ENCODE measurements at places on chromosomes 5 and 9. TPM values are rescaled to one million over a fixed set of nuclear protein-coding genes. Genes with fewer than 3 reads are reported as not detected.

DNA sequence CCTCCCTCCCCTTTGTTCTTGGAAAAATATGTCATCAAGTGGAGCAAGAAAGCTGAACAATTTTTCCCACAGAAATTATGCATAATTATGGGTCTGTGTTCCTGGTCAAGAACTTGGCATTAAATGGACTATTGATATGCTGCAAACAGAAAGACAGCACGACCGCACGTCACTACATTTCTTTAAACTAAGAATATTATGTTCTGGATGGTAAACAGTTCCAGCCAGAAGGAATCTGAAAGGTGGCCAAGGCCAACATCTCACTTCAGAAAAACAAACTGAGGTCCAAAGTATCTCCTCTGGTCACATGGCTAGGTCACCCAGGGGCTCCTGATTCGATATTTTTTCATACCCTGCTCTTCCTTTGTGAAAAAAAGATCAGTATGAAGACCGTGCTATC lies 173.3 kb upstream of the GAS1 start:
- no peaks in the 10 kb centered on the region for H3K27me3 ChIP-seq
- H3K27ac ChIP-seq: peak overlapping the region; percentile 80
- H3K4me3 ChIP-seq: no peak overlapping the region
- no peaks in the 10 kb centered on the region for H3K4me1 ChIP-seq

DNA sequence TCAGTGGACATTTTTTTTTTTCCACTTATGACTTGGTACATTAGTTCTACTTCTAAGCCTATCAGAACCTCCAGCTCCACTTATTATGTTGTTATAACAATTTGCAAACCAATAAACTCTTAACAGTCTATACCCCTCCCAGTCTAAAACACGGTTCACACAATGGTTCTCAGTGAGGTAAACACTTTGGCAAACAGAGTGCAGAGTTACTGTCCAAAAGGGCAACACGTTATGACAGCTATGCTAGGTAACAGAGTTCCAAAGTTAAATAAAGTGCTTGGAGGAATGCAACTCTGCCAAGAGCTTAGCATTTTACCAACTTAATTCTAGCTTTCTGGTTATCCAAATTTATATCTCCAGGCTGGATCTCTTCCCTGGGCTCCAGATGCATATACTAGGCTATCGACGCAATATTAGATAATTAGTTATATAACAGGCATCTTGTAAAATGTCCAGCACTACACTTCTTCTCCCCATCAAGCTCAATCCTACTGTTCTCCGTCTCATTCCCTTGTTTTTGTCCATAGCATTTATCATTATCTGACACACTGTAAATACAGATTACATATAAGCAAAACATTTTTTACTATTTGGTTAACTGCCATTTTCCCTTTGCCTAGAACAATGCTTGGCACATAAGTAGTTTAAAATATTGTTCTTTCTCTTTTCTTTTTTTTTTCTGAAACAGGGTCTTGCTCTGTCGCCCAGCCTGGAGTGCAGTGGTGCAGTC lies 14.3 kb downstream of the FNBP1 start:
- peak overlapping the region; percentile 80 for H3K27ac ChIP-seq
- H3K4me1 ChIP-seq: peaks cover 90% of the 10 kb centered on the region
- no peak for DNase-seq

GRCh38 chr5:78492224-78492623 lies 131.8 kb downstream of the SCAMP1 start:
- no peak overlapping the region for H3K27ac ChIP-seq
- DNase-seq: no peak
- no peaks in the 10 kb centered on the region for H3K27me3 ChIP-seq
- H3K36me3 ChIP-seq: peaks cover 17% of the 10 kb centered on the region

DNA sequence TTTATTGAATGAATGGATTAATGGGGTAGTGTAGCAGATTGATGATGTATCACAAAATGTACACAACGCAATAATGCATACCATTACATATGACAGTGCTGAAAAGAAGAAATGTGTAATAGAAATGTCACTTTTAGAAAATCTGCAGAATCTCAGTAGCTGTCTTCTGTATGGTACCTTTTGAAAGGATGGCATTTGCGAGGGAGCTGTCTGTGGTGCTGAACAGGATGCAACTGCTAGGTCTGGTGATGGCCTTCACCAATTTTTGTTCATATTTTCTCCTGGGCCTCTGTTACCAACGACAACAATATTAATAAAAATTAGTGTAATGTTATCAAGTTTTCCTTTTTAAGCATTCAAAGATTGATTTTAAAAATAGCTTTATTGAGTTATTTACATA lies 36.2 kb upstream of the OTULIN start:
- no peak overlapping the region for H3K27ac ChIP-seq
- H3K4me3 ChIP-seq: no peak overlapping the region
- H3K27me3 ChIP-seq: no peaks in the 10 kb centered on the region

- no peaks in the 10 kb centered on the region for H3K36me3 ChIP-seq
- no peaks in the 10 kb centered on the region for H3K4me1 ChIP-seq
- DNase-seq: peak; percentile 77
- peak overlapping the region; percentile 89 for H3K27ac ChIP-seq
- H3K4me3 ChIP-seq: peak overlapping the region; percentile 6
These were observed 709 bp downstream of the IQGAP2 start for GRCh38 chr5:76403766-76404222.

DNA sequence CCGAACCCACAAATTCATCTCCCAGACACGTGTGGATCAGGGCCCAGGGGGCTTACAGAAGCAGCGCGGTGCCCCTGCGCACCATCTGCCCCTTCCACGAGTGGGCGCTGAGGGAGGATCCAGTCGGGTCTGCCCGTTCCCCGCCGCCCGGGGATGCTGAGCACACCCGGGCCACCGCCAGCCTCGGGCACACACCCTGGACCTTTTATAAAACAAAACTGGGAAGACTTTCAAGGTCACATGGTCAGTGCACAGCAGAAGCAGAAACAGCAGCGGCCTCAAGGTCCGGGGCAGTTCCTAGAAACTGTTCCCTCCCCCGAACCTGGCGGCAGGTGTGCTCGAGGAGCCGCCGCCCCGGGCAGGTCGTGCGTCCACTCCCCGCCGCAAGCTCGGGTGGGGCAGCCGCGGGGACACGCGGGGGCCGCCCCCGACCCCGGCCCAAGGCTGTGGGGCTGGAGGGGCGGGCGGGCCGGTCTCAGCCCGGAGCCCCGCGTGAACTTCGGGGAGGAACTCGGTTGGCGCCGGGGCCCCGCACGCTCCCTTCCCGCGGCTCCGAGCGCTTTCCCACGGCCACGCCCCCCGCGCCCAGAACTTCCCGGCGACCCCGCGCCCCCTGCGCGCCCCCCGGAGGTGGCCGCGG lies 633 bp upstream of the PPP1R26 start:
- peak overlapping the region; percentile 69 for H3K4me3 ChIP-seq
- H3K36me3 ChIP-seq: no peaks in the 10 kb centered on the region
- H3K27me3 ChIP-seq: no peaks in the 10 kb centered on the region
- H3K27ac ChIP-seq: peak overlapping the region; percentile 90
- H3K4me1 ChIP-seq: peaks cover 9% of the 10 kb centered on the region
- DNase-seq: peak; percentile 75

DNA sequence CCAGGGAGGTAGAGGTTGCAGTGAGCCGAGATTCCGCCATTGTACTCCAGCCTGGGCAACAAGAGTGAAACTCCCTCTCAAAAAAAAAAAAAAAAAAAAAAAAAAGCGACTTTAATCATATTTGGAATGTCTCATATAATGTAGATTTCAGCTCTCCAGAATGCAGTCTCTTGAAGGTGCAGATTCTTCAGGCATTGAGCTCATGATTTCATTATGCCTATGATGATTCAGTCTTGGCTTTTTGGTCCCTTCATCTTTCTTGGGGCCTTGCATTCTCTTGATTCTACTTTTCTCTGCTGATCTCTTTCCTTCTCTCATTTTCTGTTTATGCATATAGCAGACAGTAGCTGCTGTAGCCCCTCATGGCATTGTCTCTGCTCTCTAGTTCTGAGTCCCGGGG lies 22.9 kb downstream of the KDM4C start:
- no peaks in the 10 kb centered on the region for H3K36me3 ChIP-seq
- DNase-seq: no peak
- peak overlapping the region; percentile 2 for H3K27ac ChIP-seq
- H3K4me1 ChIP-seq: peaks cover 32% of the 10 kb centered on the region

DNA sequence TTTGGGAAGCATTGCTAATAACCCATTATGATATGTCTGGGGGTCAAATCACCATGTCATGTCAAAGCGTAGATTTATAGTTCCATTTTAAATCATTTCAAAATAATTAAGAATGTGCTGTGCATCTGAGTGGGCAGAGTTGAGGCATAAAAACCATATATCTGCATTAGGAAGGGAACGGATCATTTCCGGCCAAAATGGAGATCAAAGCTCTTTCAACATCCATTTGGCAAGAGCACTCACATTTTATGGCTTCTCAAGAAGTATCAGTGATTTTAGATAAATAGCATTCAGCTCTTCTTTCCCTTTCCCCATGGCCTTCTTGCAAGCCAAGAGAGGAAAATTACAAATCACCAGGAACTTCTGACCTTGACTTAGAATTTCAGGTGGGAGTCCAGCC lies 89.9 kb downstream of the HSPA4 start:
- H3K36me3 ChIP-seq: no peaks in the 10 kb centered on the region
- H3K27me3 ChIP-seq: no peaks in the 10 kb centered on the region
- H3K4me3 ChIP-seq: no peak overlapping the region
- no peak for DNase-seq

GRCh38 chr9:37187292-37187691 lies 66.9 kb downstream of the ZCCHC7 start:
- no peaks in the 10 kb centered on the region for H3K36me3 ChIP-seq
- H3K27ac ChIP-seq: no peak overlapping the region
- H3K4me3 ChIP-seq: no peak overlapping the region
- peak; percentile 18 for DNase-seq

- H3K27me3 ChIP-seq: no peaks in the 10 kb centered on the region
- H3K36me3 ChIP-seq: no peaks in the 10 kb centered on the region
- no peak overlapping the region for H3K27ac ChIP-seq
- no peak overlapping the region for H3K4me3 ChIP-seq
- no peaks in the 10 kb centered on the region for H3K4me1 ChIP-seq
These were observed 17.7 kb upstream of the NSMF start for GRCh38 chr9:137476856-137477255.

- no peaks in the 10 kb centered on the region for H3K36me3 ChIP-seq
- H3K27ac ChIP-seq: peak overlapping the region; percentile 93
- H3K4me3 ChIP-seq: peak overlapping the region; percentile 49
- no peak for DNase-seq
These were observed 3.0 kb downstream of the GDNF start for GRCh38 chr5:37836592-37837413.

- no peak for DNase-seq
- H3K4me3 ChIP-seq: no peak overlapping the region
- no peaks in the 10 kb centered on the region for H3K27me3 ChIP-seq
- no peaks in the 10 kb centered on the region for H3K36me3 ChIP-seq
- H3K4me1 ChIP-seq: no peaks in the 10 kb centered on the region
These were observed 375.0 kb upstream of the RFX3 start for GRCh38 chr9:3900673-3901318.

DNA sequence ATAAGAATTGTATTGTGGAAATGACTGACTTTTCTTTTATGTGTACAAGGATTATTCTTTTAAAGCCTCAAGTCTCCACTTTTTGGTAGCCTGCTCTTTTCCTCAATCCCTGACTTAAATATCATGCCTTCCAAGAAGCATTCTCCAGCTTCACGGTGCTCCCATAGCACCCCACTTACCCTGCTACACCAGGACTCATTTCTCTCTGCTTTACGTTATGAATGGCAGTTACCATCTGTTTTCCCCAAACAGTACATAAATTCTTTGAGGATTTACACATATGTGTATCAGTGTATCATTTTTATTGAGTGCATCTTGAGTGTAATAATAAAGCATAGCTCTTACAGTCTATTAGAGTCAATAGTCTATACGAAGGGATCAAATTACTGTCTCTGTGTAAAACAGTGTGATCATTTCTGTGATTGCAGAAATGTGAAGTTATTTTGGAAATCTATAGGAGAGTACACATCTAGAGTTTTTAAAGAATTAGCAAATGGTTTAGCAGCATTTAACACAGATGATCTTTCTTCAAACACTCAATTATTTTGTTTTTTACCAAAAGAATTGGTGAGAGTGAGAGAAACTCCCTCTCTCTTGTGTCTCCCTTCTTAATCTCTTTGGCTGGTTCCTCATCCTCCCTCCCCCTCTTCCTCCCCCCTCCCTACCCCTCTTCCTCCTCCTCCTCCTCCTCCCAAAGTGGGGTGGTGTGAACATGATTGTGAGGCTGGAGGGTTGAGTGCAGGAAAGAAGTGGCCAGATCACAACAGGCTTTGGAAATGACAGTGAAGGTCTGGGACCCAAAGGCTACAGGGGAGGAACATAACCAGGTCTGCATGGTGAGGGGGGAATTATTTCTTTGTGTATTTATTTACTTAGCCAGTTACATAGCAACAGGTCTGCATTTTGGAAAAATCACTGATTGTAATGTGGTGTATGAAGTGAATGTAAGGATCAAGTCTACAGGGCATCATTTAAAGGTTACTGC lies 27.6 kb upstream of the ECM2 start:
- no peaks in the 10 kb centered on the region for H3K36me3 ChIP-seq
- no peak overlapping the region for H3K27ac ChIP-seq
- H3K4me3 ChIP-seq: no peak overlapping the region
- DNase-seq: no peak

GRCh38 chr5:132595624-132596023 lies 38.8 kb downstream of the RAD50 start:
- no peaks in the 10 kb centered on the region for H3K4me1 ChIP-seq
- peaks cover 27% of the 10 kb centered on the region for H3K36me3 ChIP-seq
- no peak for DNase-seq
- H3K27me3 ChIP-seq: no peaks in the 10 kb centered on the region

- H3K36me3 ChIP-seq: no peaks in the 10 kb centered on the region
- no peaks in the 10 kb centered on the region for H3K4me1 ChIP-seq
- H3K27me3 ChIP-seq: no peaks in the 10 kb centered on the region
- H3K27ac ChIP-seq: no peak overlapping the region
These were observed 39.3 kb downstream of the LRRC70 start for GRCh38 chr5:62617943-62618342.

DNA sequence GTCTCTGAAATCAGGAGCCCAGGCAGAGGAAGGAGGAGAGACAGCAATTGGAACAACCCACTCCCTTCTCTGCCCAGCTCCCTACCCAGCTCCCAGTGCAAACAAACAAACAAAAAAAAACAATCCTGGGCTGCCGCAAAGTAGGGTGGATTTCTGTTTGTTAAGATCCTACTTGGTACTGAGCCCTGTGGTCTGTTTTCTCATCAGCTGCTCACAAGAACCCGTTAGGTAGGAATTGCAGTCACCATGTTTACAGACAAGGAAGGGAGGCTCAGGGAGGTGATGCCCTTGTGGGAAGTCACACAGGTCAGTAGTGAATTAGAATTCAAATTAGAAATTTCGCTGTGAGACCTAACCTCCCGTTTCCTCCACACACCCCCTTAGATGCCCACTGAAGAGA lies 128.8 kb upstream of the RAD23B start:
- H3K36me3 ChIP-seq: no peaks in the 10 kb centered on the region
- no peak overlapping the region for H3K4me3 ChIP-seq
- H3K4me1 ChIP-seq: no peaks in the 10 kb centered on the region
- DNase-seq: no peak
- no peak overlapping the region for H3K27ac ChIP-seq
- H3K27me3 ChIP-seq: no peaks in the 10 kb centered on the region

The CBY3 gene
- not detected for total RNA-seq

The PKD2L2 gene
- total RNA-seq: not detected

The IFNA6 gene
- total RNA-seq: not detected

The MTMR12 gene
- total RNA-seq: 10.1 TPM

The CTNND2 gene
- not detected for total RNA-seq

The C5orf63 gene
- 13.0 TPM for total RNA-seq

The SCGB3A2 gene
- not detected for total RNA-seq

The FRMD3 gene
- total RNA-seq: 37.0 TPM
